ENCODE measurements at places on chromosomes 7 and 10.
A peak's percentile ranks its signal among the peaks of the same experiment; 100 is the strongest.

DNA sequence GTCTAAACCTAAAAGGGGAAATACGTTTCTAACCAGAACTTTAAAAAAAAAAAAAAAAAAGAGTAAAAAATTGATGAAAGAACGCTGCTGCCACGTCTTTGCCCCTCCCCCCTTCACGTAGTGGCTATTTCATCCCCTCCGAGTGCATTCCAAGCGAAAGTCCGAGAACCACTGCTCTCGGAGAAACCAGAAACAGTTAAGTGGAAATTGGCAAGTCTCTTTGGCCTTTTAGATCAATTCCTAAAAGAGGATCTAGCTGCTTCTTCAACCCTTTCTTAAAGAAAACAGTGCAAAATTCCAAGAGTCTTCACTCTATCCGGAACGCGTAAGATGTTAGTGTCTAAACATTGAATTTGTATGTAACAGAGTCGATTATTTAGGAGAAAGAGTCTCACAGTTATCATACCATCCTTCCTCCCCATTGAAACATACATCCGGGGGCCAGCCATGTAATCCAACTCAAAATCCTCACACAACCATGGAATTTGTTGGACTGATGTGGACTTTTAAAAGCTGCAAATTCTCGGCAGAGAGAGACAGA lies 1.1 kb downstream of the P4HA1 start:
- peak; percentile 39 for DNase-seq

DNA sequence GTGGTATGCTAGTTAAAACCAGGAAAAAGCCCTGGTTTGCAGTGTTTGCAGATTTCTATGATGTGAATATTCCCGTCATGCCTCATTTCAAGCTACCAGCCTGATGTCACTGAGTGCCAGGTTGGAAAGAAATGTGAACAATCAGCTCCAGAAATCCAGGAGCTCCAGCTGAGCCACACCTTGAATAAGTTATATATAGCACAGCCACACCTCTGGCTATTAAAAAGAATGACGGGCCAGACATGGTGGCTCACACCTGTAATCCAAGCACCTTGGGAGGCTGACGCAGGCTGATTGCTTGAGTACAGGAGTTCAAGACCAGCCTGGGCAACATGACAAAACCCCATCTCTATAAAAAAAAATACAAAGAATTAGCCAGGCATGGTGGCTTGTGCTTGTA lies 18.7 kb upstream of the SLF2 start:
- no peak for DNase-seq

DNA sequence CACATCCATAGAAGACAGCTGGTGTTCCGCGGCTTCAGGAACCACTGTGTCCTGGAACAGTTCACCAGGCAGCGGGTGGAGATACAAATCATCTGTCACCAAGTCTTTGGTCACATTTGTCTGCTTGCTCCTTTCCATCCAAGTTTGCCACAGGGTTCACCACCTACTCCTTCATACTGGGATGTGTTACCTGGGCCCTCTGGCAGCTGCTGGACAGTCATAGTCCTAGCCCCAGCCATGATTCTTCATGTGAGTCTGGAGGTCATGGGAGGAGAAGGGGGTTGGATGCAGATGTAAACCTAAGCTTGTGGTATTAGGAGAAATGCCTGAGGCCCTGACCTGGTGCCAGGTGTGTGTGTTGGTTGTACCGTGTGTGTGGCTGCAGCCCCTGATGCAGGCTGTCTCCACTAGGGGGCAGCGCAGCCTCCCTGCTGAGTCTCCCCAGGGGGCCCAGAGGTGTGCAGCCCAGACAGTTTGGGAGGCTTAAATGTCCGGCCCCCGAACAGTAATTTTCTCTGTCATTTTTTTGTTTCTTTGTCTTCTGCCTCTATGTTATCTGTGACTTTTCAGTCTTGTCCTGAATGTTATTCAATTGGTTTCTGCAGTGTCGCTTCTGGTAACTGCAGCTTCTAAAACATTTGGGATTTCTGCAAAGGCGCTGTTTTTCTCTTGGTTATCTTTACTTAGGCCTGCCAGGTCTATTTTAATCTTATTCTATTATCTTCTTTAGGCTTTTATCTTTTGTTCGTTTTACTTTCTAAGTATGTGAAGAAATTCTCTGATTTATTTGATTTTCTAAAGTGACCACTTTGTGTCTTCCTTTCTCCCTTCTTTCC lies 14.8 kb downstream of the NPS start:
- no peak for DNase-seq

DNA sequence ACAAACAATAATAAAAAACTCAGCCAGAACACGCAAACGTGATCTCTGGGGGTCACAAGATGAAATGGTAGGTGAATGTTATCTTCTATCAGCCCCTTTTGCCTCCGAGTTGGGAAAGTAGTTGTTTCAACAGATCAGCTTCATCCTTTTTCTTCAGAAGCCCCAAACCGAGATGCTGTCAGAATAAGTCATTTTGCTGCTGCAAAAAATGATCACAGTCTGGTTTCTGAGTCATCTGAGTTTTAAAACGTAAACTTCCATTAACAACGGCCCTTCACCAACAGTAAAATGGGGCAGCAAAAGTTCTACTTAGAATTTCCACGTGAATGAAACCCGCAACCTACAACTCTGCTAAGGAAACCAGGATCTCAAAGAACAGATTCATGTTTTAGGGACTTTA lies 44.9 kb downstream of the JCAD start:
- no peak for DNase-seq

- no peak for DNase-seq
These were observed 183.1 kb downstream of the GPAM start for GRCh38 chr10:112000466-112000865.

GRCh38 chr10:132229834-132230556 lies 43.2 kb downstream of the DPYSL4 start:
- DNase-seq = no peak

DNA sequence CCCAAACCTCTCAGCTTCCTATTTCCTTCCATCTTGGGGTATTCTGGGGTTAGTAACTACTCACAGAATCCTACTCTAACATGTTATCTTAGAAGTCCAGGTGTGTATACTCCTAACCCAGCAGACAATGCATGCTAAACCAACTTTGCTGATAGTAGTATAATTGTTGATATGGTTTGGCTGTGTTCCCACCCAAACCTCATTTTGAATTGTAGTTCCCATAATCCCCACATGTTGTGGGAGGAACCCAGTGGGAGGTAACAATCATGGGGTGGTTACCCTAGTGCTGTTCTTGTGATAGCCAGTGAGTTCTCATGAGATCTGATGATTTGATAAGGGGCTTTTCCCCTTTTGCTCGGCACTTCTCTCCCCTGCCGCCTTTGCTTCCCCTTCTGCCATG lies 135.1 kb downstream of the CHRM2 start:
- no peak for DNase-seq

DNA sequence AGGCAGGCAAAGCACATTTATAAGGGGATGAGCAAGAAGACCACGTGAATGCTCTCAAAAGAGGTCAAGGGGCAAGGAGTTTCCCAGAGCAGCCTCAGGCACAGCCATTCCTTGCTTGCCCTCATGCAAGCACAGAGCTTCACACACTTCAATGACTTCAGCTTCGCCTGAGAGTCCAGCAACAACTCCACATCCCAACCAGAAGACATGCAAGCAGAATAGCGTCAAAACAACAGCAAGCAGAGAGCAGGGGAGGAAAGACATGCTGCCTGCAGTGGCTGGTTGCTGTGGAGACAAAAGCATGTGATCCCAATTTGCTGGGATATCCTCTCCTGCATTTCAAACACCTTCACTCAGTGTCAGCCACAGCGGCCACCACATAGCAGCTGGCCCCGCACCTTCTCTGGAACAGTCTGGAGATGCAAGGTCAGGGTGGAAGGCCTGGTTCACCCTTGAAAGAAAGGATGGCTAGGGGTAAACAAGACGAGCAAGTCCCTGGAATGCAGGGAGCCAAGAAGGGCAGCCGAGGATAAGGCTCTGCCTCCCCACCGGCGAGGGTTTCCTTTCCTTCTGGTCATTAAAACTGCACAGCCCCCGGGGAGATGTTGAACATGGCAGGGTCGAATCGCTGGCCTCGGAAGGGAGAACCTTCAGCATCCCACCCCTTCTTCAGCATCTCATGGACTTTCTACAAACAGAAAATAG lies 60.2 kb upstream of the CAMK2B start:
- no peak for DNase-seq

GRCh38 chr7:139538881-139539635 lies 15.6 kb downstream of the CLEC2L start:
- no peak for DNase-seq

- no peak for DNase-seq
These were observed 139.0 kb downstream of the NRF1 start for GRCh38 chr7:129750501-129750900.

GRCh38 chr10:3108575-3109105 lies 41.3 kb downstream of the PFKP start:
- no peak for DNase-seq

GRCh38 chr7:39746103-39746819 lies 122.9 kb downstream of the RALA start:
- DNase-seq = peak; percentile 75

DNA sequence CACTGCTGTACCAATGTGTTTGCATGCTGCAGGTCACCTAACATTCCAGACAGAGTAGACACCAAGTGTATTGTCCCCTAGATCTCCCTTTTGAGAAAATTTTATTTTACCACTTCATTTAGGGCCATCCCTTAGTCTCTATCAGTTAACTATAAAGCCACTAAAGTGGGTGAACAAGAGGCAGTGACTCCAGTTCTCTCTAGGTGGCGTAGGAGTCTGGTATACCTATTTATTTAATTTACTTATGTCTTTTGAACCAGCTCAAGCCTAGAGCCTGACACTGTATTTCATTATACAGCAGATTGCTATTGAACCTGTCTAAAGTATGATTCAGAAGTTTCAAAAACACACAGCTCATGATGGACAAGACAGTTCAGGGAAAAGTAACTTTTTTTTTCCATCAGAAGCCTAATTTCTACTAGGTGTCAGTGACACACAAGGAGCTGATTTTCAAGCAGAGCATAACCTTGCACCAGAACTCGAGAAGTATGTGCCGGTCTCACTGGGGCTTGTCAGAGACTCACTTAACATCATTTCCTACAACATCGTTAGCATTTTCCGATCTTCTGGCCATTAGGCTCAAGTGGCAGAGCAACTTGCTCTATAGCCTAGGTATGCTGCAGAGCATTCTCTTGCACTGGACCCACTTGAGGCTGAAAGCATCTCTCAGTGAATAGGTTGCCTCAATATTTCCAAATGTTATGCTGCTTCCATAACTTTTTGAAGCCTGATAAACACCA lies 175.4 kb downstream of the CDC14C start:
- no peak for DNase-seq

- no peak for DNase-seq
These were observed 170.6 kb downstream of the PRKG1 start for GRCh38 chr10:51244748-51245490.

- no peak for DNase-seq
These were observed 9.1 kb upstream of the TNRC18 start for GRCh38 chr7:5432691-5433090.

- DNase-seq = no peak
These were observed 257.7 kb upstream of the NFE2L3 start for GRCh38 chr7:25894002-25894901.

- no peak for DNase-seq
These were observed 56.2 kb upstream of the SEPHS1 start for GRCh38 chr10:13404305-13404759.

- DNase-seq = no peak
These were observed 3.8 kb downstream of the ZYX start for GRCh38 chr7:143384661-143385631.

DNA sequence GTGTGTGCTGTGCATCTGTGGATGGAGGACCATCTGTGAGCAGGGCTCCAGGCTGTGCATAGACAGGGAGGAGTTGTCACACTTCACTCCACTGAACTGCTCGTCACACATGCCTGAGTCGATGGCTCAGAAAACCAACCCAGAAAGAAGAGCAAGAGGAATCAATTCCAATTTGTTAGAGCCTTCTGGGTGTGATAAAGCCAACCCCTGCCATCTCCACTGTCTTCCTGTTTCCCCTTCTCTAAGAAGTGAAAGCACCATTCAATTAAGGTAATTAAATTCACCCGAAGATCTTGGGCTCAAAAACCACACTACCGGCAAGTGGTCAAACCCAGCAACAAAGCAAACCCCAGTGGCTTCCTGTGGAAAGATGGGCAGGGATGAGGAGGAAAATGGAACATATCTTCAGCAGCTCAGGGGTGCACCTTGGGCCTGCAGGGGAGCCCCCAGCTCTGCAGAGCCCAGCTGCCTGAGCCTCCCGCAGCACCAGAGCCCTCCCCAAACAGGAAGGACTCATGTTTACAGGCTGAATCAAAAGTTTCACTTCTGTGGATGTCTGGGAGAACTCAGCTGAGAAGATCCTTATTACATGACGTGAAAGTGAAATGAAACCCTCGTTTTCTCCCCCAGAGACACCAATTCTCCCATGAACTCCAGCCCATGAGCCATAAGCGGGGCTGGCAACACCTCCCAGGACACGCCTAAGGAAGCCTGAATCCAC lies 10.9 kb downstream of the C10orf71 start:
- no peak for DNase-seq

DNA sequence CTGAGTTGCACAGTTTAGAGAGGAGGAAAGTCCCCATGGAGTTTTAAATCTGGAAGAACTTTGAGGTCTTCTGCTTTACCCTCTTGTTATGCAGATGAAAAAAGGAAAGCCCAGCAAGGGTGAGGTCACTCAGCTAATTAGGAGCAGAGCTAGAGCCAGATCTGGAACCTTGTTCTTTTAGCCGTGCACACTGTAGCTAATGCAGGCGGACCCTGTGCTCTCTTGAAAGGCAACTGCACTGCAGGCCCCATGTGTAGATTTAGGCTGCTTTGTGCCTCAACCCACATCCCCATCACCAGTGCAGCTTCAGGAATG lies 63.4 kb downstream of the SYPL1 start:
- no peak for DNase-seq

DNA sequence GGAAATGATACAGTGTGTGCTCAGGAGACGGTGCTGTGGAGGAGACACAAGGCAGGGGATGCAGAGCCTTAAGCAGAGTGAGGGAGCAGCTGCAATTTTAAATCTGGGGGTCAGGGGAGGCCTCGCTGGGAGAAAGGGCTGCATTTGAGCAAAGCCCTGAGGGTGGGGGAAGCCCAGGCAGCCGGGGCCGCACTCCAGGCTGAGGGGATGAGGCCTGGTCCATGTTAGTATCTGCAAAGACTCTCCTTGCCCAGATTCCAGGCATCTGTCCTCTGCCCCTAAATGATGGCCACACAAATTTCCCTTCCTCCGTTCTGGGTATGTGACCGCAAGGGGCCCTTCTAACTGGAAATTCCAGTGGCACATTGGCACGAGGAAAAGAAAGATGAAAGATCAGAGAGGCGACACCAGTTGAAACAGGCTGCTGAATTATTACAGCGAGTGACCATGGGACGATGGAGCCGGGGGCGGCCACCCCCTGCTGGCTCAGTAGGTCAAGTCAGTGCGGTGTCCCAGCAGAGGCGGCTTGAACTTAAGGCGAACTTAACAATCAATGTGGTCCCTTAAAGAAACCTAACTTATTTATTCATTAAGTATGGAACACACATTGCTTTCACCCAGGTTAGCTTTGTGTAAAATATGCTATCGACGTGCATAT lies 62.3 kb upstream of the KAT6B start:
- DNase-seq = no peak

DNA sequence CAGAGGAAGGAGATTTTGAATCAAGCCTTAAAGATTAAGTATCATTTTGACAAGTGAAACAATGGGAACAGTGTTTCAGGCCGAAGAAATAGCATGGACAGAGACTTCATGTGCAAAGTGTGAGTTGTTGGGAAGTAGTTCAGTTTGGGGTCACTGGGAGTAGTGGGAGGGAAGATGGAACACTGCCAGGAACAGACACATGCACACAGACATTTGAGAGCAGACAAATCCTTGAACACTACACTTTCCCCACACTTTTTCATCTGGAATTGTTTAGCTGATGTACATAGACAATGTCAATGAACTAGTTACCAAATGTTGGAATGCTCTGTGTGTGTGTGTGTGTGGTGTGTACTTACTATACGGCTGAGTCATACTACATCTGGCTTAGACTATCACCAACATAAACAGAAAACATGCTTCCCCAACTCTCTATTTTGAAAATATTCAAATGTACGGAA lies 52.4 kb upstream of the LRRC17 start:
- no peak for DNase-seq
